Heart left ventricle (tissue), 16 donors: ENCODE measurements at places on chromosomes 3 and 15.
A peak's percentile ranks its signal among the peaks of the same experiment; 100 is the strongest.

GRCh38 chr3:195394024-195394423 is 48.8 kb downstream of the ACAP2 start:
- DNase-seq, result no peak

DNA sequence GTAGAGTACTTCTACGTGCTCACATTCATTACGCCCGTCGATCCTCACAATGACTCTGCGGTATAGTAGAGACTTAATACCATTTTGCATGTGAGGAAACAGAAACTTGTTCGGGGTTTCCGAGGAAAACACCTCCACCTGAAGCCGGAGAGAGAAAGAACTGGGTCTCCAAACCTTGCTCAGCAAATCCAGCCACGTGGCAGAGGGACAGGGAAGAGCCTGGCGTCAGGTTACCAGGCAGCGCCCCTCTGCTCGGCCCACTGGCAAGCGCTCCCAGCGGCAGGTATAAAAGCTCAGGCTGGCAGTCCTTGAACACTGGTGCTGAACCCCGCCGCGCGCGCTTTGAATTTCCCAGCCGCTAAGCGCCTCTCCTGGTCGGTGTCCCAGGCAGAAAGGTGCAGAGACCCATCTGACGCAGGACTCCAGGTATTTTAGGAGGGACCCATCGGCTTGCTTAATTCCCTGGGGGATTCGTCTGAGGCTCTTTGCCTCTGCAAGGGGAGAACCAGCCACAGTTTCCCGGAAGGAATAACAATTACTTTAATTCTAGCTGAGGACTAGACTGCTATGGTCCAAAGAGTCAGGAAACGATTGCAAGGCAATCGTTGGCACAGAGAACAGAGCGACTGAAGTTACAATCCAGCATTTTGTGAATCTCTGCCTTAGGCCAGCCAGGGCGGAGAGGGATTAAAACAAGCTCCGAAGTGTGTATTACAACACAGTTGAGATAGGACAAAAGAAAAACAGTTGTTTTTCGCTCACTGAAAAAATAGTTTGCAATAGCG is at the start of gene C2CD4A:
Gene C2CD4A (plus strand): TSS at position 315 of the 785 bp plus-strand sequence. CDS start 637 bp downstream, outside the sequence.
- peak; percentile 53 for DNase-seq

GRCh38 chr3:89043406-89043932 is 64.0 kb upstream of the EPHA3 start:
- DNase-seq, result no peak

DNA sequence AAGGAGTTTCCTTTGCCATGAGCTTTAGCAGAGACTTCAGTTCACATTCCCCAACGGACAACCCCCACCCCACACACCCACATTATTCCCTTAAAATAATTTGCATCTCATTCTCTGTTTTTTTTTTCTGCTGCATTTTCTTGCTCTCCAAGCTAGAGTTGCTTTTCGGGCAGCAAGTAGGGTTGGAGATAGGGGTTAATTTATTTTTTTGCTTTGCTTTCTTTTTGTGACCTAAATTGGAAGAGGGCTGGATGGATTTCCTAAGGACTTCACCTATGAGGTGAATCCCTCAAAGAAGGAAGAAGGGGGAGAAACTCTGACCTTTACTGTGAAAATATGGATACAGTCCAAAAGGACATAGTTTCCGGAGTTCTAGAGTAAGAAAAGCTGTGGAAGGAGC is 6.6 kb downstream of the SOX2 start:
- no peak for DNase-seq

DNA sequence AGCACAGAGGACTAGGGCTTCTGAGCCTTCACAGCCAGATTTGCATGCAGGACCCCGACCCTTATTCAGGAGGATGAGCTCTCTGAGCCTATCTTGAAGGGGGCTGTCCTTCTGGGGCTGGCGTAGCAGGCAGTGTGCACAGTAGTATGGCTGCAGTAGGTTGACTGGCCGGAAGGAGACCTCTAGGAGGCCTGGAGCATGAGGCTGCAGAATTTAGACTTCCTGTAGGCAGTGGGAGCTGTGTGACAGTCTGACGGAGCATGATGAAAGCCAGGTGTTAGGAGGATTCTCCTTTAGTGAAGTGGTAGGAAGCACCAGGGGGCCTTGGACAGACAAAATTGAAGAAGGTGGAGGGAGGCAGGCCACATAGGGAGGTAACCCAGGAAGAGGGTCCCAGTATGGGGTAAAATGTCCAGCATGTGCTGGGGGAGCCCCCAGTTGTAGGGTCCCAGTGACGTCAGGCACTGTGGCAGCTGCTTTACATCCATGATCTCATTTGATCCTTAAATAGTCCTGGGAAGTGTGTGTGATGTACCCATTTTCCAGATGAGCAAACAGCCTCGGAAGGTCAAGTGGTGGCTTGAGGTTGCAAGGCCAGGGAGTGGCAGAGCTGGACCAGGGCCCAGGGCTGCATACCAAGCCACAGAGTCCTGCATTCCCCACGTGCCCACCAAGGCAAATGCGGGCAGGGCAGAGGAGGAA is 36.1 kb downstream of the SPSB4 start:
- no peak for DNase-seq

DNA sequence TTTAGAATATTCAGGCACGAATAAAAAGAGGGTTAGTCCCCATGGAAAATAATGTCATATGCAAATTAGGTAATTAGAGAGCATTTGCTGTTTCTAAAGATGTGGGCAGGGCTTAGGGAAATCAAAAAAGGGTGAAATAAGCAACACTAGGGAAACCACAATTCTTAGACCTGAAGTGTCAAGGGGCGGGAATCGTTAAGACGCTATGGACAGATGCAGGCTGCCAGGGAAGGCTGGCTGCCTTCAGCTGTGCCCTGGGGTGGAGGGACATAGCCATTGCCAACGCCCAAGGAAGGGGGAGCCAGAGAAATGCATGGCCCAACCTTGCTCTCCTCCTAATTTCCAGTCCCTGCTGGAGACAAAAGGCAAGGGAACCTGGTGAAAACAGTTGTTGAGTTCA is 141.7 kb upstream of the PROK2 start:
- DNase-seq, result no peak

DNA sequence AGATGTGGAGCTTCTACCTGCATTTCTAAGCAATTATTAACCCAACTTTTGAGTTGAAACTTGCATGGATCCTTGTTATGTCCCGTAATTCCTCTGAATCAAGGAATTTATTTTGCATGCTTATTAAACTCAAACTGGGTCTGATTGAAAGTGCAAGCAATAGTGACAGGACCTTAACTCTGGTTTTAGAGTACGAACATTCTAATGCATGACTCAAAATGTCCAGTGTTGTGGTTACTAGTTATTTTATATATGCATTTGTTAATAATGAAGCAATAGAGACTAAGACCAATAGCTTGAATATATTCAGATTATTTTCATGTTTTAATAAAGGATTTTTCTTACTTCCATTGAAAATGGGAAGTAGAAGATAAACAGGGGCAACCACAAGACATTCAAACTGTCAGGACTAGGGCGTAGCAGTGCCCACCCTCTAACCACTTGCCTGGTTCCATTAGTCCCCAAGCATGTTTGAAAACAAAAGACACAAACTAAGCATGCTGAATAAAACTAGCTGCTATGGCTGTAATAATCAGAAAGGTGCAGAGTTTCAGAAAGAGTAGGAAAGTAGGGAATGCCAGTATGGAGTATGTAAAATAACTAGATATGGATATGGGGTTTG is 28.1 kb downstream of the OIP5 start:
- no peak for DNase-seq

DNA sequence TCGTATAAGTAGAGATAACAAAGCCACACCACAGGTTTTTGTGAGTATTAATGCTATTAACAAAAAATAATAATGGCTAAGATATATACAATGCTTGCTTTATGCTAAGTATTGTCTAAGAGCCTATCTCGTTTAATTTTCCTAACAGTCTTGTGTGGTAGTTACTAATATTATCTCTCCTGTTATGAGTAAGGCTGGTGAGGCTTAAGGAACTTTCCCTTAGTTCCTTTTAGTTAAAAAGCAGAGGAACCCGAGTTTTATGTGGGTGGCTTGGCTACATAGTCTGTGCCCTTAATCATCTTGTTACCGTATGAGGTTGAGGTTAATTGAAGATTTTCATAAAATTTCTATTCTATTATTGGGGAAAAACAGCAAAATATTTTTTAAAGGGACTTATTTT is 218.4 kb downstream of the SOX2 start:
- DNase-seq, result no peak

DNA sequence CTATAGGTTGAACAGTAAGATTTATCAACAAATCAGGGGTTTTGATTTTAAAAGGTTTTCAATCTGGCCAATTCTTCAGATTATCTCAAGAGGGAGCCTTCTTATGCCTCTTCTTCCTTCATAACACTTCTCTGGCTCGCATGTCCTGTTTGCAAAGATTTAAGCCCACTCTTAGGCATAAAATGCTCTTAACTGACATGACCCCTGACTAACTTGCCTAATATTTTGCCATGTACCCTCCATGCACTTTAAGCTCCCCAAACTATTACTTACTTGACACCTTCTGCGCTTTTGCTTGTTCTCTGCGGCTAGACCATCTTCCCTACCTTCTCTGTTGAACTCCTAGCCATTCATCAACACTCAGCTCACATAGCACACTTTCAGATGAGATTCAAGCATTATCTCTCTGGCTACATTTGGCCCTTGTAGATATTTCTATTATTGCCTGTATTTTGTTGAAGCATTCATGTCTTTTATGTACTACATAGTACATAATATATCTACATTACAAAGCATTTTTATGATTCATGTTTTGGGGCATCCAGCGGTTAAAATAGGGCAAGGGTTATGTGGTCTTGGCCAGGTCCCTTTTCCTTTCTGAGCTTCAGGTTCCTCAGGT is 1.0 kb upstream of the ARIH1 start:
- no peak for DNase-seq

DNA sequence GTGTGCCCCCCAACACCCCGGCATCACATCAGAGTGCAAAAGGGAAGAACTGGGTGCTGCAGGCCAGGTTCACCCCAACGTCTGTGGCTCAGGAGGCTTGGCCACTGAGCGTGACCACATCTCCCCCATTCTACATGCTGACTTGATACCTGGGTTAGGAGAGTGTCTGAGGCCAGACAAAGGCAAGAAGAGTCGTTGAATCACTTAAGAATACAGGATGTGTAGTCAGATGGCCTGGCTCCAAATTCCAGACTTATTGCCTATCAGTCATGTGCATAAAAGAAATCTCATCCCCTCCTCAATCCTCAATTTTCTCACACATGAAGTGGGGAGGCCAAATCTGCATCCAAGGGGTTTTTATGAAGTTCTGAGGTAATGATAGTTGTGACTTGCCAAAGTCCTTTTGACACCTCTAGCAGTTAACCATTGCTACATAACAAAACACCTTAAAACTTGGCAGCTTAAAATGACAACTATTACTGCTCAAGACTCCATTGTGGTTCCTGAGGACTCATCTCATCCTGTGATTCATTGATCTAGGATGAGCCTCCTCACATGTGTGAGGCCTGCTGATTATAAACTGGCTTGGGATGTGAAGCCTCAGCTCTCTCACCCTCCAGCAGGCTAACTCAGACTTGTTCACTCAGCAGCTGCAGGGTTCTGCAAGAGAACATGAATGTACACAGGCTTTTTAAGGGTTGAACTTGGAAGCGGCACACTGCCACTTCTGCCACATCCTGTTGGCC is 138.8 kb upstream of the TLE3 start:
- DNase-seq, result no peak

GRCh38 chr3:114285648-114286230 is 8.1 kb upstream of the TIGIT start:
- DNase-seq, result no peak

- no peak for DNase-seq
These were observed 438.7 kb upstream of the C2CD4B start for GRCh38 chr15:62603742-62604141.

- no peak for DNase-seq
These were observed 69.9 kb downstream of the NSUN3 start for GRCh38 chr3:94132777-94133176.

- no peak for DNase-seq
These were observed 407.3 kb downstream of the GBE1 start for GRCh38 chr3:81354119-81354518.

GRCh38 chr3:53799338-53799865 is 46.8 kb downstream of the CHDH start:
- no peak for DNase-seq

DNA sequence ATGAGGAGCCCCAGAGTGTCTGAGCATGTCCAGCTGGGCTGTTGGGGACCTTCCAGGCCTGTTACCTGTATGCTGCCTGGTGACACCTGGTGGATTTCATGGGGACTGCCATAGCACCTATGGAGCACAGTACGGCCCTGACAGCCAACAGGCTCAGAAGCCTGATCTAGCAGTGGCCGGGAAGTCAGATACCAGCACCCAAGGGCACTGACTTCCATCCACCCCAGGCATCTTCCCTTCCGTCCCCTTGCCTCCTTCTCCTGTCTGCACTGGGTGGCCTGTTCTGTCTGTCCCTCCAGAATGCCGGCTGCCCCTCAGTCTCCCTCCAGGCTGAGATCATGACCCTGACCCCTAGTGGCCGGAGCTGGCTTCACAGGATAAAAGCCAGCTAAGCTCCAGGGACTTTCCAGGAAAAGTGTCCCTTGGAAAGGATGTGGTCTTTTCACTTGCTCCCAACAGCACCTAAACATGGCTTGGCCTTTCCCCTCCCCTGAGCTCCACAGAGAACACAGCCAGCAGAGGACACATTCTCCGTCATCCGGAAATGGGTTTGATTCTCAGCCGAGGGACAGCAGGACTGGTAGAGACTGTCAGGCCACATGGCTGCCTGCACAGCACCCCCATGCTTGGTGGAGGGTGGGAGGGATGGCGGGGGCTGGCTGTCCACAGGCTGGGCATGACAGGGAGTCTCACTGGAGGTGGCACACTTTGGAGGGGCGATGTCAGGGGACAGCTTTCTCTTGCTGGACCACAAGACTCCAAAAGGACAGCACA is 9.5 kb downstream of the RPS17 start:
- DNase-seq, result peak; percentile 67

- no peak for DNase-seq
These were observed 106.0 kb downstream of the LRIG1 start for GRCh38 chr3:66394753-66395249.

DNA sequence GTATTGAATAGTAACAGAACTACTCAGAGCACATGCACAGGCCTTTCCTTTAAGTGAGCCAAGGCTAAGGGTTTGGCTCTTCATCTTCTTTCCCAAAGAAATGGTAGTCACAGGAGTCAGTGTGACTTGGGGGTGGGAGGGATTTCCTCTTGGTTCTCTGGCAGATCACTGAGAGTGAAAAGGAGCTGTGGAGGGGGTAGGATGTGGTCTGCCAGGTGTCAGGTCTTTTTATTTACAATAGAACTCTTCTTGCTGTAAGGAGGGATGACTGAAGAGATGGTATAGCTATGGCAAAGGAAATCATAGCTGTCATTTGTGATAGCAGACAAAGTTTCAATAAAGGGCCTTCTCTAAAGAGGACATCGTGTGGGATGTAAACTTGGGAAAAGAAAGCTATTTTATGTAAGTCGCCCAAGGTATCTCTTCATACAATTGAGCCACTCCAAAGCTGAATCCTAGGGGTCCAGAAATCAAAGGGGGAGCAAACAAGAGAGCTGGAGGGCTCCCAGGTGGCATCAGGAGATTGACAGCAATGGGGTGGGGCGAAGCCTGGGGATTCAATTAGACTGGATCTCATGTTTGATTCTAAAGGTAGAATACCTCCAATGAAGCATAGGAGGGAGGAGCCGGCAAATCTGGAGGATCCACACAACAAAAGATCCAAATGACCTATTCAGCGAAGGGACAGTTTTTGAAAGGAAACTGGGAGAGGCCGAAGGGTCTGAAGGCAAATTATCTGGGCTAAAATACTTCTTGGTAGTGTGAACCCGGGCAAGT is 20.0 kb upstream of the CHD2 start:
- no peak for DNase-seq
